ENCODE measurements at places on chromosomes 1 and 21.

DNA sequence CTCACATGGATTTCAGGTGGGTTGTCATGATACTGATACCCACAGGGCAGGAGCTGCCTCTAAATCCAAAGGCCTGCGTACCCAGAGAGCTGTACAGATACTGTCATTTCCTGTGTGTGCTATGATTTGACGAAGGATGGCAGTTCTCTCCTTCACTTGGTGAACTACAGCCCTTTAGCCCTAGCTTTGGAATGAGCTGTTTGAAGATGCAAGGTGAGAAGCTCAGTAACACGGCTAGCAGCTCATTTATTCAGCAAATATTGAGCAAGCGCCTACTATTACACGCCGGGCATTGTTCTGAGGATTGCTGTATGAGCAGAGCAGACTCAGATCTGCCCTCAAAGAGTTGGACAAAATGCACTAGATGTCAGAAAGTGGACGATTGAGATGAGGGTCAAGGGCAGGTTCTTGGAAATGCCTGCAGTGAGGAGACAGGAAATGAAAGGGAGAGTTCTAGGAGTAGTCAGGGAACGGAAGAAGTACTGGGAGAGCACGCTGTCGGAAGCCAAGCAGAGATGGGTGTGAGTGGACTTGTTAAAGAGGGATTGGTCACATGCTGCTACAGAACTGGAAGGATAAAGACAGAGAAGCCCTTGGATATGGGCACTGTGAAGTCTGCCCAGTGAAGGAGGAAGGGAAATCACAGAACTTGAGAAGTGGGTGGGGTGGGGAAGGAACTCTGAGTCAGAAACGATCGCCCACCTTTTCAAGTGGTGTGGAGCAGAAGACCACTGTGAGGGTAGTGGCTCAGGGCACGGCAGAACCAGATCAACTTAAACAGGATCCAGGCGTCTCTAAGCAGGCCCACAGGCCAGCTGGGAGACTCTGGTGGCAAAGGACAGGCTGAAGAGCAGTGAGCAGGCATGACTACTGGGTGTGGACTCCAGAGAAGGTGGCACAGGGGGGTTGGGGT is 7.1 kb downstream of the PTGFRN start:
- no peak for DNase-seq

- DNase-seq, result peak; percentile 24
Observed at GRCh38 chr1:84724128-84724860, 34.0 kb upstream of the SSX2IP start.

- DNase-seq, result no peak
Observed at GRCh38 chr1:230142608-230143210, 75.7 kb downstream of the GALNT2 start.

DNA sequence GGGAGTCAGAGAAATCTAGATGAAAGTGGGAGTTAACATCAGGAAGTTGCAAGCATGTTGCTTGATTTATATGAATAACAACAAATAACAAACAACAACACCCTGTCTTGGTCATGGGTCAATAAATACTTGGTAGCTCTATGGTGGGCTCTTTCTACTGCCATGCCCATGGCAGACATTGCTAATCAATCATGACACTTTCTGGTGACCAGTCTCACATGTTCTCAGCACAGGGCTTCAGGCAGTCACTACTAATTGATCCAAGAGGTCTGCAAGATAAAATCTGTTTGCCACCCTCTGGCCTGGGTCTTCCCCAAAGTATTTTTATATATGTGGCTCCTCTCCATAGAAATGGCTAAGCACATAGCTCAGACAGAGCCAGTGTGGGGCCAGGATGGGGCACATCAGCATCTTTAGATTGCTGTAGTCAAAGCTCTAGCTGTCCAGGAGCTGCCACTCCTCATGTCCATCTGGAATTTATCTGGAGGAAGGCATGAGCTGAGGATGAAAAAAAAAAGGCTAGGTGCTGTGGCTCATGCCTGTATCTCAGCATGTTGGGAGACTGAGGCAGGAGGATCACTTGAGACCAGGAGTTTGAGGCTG is 51.2 kb downstream of the STUM start:
- no peak for DNase-seq

- DNase-seq, result no peak
Observed at GRCh38 chr1:168164771-168165170, 14.0 kb upstream of the TIPRL start.

DNA sequence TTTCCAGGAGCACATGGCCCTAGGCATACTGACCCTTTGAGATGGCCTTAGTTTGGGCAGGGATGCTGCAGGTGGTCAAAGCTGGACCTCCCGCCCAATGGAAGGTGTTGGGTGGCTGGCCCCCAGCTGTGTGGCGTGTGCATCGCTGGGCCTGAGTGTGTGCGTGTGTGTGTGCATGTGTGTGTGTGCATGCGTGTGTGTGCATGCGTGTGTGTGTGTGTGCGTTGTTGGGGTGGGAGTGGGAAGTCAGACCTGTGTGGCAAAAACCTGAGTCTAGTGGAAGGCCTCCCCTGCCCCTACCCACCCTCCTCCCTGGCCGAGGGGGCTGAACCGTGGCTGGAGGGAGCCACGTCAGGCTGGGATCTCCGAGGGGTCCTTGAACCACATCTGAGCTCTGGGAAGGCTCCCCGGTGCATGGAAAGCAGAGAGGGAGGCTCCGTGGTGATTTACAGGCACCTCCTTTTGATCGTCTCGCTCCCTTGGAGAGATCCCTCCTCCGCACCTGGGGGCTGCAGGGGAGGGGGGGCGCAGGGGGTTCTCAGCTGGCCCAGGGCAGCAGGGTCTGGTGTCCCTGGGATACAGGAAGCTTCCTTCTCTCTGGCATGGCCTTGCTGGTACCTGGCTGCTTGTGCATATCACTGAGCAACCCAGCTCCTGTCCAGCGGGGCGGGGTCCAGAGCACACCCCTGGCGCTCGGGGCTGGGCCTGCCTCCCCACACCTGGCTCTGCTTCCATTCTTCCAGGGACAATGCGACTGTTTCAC is 124.7 kb upstream of the WNT4 start:
- no peak for DNase-seq

All from stimulated activated CD4-positive, alpha-beta T cell treated with anti-CD3 and anti-CD28 coated beads, Interleukin-15, amount 100 ng/mL, for 1 hour (primary cell).